ENCODE measurements at places on chromosomes 11 and 22.

- DNase-seq: no peak
Observed at GRCh38 chr11:70066628-70067027, 11.5 kb upstream of the ANO1 start.

DNA sequence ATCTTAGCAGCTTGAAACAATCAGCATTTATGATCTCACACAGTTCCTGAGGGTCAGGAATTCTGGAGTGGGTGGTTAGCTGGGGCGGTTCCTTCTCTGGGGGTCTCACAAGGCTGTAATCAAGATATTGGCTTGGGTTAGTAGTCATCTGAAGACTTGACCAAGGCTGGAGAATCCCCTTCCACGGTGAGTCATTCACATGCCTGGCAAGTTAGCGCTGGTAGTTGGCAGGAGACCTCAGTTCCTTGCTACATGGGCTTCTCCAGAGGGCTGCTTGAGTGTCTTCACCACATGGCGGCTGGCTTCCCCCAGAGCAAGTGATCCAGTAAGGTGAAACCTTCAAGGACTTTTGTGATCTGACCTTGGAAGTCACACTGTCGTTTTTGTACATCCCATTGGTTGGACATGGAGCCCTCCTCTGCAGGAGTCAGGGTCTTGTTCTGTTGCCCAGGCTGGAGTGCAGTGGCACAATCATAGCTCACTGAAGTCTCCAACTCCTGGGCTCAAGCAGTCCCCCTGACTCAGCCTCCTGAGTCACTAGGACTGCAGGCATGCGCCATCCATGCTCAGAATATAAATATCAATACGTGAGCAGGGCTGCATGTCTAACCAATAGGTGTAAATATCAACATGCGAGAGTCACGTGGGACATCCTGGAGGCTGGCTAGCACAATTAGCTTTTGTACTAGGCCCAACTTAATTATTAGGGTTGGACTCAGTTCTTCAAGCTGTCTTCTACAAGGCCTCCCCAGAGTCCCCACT, 7.2 kb upstream of the NIPSNAP1 start:
- no peak for DNase-seq

- DNase-seq: no peak
Observed at GRCh38 chr11:102664001-102664752, 39.0 kb upstream of the MMP20 start.

GRCh38 chr11:76355172-76355571, 25.8 kb downstream of the THAP12 start:
- DNase-seq: no peak

- no peak for DNase-seq
Observed at GRCh38 chr11:79017811-79018210, 423.0 kb downstream of the TENM4 start.

- DNase-seq: no peak
Observed at GRCh38 chr11:133934599-133935550, 21.9 kb downstream of the IGSF9B start.

- DNase-seq: no peak
Observed at GRCh38 chr11:75313513-75314272, 37.8 kb downstream of the ARRB1 start.

DNA sequence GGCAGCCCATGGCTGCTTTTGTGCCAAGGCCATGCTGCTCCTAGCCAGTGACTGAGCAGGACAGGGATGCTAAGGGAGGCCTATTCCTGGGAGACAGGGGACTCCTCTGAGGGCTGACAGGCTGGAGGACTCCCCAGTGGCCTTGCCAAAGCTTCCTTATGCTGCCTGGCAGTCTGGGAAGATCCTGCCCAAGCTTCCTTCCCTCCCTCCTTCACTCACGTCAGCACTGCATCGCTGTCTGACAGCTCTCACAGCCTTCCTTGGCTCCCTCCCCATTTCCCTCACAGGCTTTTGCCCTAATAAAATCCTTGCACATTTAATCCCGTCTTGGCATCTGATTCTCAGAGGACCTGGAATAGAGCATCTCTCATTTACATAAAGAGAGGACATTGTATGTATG, 26.5 kb downstream of the HTR3A start:
- no peak for DNase-seq

GRCh38 chr22:20237480-20238440, 30.4 kb downstream of the RTN4R start:
- peak; percentile 74 for DNase-seq

DNA sequence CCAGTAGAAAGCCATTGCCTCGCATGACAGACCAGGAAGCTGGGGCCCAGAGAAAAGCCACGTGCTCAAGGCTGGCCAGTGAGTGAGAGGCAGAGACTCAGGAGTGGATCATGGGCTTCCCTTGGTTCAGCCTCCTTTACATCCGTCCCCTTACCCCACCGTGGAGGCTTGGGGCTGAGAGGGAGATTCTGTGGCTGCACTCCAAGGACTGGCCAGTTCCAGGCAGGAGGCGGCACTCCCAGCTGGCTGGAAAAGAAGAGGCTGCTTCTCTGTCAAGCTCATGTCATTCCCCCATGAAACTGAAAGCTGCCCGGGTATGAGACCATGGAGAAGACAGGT, 6.6 kb upstream of the ASCL2 start:
- DNase-seq: peak; percentile 6

- no peak for DNase-seq
Observed at GRCh38 chr11:46431211-46431610, 39.6 kb upstream of the CHRM4 start.

DNA sequence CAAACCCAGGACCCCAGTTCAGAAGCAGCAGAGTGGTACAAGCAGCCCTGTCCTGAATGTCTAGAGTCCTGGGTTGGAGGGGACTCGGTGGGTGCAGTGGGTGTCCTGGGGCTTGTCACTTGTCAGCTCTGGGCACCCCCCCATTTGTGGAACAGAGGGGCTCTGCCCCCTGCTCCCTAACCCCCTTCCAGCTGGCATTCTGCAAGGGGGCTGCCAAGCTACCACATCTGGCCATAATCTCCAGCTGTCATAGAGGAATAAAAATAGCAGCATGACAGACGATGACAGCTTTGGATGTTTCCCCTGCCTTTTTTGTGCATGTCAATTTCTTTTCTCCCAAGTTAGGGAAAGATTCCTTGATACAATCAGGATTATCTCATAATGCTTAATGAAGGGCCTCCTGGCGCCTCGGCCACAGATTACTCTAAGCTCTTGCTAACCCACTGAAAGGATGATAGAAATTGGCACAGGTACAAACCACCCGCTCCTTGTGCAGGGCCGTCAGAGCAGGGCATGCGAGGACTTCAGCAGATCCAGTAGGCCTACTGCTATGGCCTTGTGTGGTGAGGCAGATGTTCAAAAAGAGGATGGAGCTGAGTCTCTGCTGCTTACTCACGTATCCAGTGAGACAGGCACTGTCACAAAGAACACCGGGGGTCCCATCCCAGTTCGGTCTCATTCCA, 83.0 kb downstream of the ISX start:
- DNase-seq: no peak

DNA sequence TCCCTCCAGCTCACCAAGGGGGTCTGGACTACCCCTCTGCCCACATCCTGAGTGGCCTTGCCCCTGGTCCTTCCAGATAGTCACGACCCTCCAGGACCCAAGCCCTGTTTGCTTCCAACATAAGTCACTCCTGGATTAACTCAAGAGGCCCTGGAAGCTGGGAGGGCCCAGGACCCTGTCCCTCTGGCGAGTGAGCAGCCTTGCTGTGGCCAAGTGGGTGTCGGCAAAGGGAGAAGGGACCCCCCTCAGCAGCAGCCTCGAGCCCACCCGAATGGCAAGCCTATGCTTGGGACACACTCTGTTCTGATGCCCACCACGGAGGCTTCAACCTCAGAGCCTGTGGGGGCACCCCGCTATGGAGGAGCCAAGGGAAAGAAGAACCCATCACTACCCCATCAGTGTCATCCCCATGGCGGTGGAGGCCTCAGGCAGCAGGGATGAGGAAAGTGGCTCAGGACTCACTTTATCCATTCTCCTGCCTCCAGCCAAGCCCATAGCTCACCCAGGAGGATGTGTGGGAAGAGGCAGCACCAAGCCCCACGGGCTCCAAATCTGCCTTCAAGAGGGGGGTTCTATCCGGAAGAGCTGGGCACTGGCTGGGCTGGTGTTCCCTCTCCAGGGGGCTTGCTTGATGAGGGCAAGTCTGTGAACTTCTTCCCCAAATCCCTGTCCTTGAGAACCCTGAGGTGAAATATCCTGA, 12.5 kb downstream of the SLC22A12 start:
- no peak for DNase-seq

DNA sequence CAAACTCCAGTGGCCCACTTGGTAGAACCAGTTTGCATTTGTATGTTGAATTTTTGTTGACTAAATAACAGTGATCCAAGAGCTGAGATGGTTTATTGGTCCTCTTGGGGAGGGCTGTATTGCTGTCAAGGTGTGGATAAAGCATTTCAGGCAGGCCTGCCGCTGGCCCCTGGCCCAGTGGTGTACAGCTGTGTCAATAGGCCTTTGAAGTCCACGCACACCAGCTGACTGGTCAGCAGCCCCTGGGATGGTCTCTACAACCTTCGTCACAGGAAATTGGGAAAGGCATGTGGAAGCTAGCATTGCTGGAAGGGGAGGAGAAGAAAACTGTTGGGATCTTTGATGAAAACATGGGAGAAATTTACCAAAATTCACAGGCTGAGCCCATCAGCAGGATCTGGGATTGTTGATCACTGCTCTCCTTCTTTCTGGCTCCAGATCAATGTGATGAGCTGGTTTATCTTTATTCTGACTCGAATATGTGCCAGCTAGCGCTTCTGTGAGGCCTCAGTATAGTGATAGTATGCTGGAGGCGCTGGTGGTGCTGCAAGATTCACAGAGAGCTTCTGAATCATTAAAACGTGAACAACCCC, 12.5 kb upstream of the E2F8 start:
- peak; percentile 51 for DNase-seq

DNA sequence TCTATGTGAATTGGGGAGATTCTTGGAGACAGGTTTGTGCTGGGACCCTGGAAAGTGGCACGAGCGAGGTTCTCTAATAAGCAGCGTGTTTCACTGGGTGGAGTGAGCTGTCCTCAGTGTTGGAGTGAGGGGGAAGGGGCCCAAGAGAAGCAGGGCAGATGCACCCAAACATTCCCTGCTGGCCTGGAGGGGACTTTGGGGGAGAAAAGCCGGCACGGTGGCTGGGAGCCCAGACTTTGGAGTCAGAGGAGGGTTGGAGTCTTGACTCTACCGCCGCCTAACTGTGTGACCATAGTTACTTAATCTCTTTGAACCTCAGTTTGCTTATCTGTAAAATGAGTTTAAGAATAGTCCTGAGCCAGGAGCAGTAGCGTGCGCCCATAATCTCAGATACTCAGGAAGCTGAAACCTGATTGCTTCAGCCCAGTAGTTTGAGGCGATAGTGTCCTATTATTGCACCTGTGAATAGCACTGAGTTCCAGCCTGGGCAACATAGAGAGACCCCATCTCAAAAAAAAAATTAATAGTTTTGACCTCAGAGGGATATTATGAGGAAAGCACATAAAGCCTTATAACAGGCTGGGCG, 614 bp downstream of the NR1H3 start:
- DNase-seq: no peak

DNA sequence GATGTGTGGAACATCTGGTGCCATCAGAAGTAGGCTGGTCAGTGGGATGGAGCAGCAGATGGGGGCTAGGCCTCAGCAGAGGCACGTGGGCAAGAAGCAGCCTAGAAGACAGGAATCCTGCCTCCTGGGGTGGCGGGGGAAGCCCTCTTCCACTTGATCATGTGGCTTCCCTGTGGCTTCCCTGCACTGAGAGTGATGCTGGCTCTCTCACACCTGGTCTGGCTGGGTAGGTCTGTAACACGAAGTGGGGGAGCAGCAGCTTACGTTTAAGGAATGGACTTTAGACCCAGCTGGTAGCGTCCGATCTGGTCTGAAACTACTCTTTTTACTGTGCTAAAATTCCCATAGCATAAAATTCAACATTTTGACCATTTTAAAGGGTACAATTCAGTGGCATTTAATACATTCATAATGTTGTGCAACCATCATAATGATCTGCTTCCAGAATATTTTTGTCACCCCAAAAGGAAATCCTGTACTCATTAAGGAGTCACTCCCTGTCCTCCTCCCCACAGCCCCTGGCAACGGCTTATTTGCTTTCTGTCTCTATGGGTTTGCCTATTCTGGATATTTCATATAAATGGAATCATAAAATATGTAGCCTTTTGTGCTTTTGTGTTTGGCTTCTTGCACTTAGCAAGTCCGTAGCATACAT, 21.7 kb downstream of the PTPN5 start:
- no peak for DNase-seq

GRCh38 chr11:88521799-88522201, 184.3 kb upstream of the CTSC start:
- no peak for DNase-seq

DNA sequence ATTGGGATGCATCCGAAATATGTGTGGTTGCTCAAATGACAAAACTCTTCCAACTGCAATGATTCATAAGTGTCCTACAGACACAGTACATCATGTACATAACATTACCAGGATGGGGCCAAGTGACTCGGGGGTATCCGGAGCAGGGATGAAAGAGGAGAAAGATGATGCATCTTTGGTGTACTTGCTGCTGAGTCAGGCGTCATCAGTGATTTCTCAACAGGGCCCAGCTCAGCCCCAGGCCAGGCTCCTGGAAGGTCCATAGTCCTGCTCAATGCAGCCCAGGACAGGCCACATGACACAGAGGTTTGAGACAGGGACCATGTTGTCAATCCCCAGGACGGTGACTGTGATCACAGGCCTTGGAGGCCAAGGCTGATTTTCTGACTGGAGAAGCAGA, 59.3 kb downstream of the GGTLC2 start:
- no peak for DNase-seq

GRCh38 chr11:121059605-121060004, 35.7 kb downstream of the TBCEL start:
- DNase-seq: no peak

DNA sequence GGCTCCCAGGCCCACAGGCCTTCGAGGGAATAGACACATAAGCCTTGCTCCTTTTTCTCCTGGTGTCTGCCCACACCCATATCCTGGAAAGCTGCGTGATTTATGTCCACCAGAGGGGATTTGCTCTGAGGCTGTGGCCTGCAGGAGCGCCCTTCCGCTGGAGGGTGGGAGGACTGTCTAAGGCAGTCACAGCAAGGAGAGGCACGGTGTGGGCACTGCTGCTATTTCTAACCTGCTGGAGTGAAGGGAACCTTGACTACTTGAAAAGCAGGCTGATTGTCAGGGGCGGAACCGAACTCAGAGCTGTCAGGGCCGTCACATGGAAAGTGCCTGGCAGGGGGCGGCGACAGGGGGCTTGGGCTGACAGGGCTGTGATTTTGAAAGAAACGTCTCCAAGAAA, 3.7 kb downstream of the UPB1 start:
- DNase-seq: no peak

DNA sequence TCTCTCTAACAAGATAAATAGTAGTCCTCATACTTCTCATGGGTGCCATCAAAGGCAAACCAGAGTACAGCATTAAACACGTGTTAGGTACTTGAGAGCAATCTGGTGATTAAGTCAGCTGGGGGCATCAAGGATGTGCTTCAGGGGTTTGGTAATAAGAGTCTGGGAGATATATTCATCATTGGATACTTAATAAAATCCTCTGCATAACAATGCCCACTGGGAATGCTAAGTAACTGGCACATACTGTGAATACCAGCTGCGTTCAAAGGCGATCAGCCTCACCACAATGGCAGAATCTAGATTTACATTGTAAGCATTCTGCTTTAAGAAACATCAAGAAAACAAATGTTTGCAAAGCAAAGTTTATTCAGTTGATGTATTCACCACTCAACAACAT, 268.6 kb upstream of the PITPNB start:
- DNase-seq: no peak
